ENCODE measurements at places on chromosomes 2 and 18. TPM values are rescaled to one million over a fixed set of nuclear protein-coding genes. Genes with fewer than 3 reads are reported as not detected.
A peak's percentile ranks its signal among the peaks of the same experiment; 100 is the strongest.

DNA sequence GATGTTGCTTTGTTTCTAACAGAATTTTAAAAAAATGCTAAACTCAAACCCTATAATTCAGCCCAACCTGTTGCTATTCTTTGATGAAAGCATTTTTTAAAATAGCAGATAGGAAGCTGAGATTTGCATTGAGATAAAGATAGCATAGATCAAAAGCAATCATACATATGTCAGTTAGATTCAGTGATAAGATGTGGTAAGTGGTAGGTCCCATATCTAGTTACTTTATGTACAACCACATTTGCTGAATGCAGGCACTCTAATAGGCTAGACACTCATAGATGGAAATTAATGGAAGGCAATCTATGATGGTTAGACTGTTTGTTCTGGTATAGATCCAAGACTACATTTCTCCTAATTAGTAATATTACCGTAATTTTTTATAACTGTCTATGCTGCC lies 27.2 kb upstream of the C1D start:
- H3K4me3 ChIP-seq: no peak overlapping the region
- no peak for DNase-seq
- H3K27me3 ChIP-seq: no peaks in the 10 kb centered on the region
- no peaks in the 10 kb centered on the region for H3K36me3 ChIP-seq
- peaks cover 9% of the 10 kb centered on the region for H3K4me1 ChIP-seq

DNA sequence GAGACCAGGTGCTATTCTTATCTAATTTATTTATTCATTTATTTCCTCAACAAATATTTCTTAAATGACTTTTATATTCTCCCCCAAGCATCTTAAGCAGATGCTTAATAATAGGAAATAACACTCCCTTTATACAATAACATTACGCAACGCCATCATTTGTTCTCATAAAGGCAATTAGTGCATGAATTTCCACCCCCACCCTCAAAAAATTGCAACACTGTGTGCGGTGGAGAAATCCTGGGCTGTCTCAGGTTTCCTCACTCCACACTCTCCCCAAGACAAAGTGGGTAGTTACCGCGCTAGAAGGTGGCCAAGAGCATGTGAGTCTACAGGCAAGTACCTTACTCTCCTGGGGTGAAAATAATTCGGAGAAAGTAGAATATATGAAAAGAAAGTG lies 37.0 kb upstream of the CTDP1 start:
- H3K27me3 ChIP-seq: peaks cover 3% of the 10 kb centered on the region
- H3K4me1 ChIP-seq: no peaks in the 10 kb centered on the region
- no peak for DNase-seq
- no peak overlapping the region for H3K4me3 ChIP-seq

DNA sequence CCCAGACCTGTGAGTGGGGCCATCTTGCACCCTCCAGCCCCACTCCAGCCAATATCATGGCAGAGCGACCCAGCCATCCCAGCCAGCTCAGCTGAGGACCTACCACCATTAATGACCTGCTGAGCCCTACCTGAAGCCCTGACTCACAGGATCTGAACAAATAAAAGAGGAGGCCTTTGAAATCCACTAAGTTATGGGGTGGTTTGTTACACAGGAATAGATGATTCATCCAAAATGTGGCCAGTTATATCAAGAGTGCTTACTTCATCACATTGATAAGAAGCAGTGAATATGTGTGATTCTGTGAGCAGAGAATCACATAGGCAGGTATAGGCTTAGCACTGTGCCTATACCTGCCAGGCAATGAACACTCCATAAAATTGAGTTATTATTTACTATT lies 34.7 kb upstream of the FAM124B start:
- H3K27me3 ChIP-seq: no peaks in the 10 kb centered on the region
- peaks cover 16% of the 10 kb centered on the region for H3K36me3 ChIP-seq
- peaks cover 48% of the 10 kb centered on the region for H3K4me1 ChIP-seq
- DNase-seq: no peak
- no peak overlapping the region for H3K27ac ChIP-seq

DNA sequence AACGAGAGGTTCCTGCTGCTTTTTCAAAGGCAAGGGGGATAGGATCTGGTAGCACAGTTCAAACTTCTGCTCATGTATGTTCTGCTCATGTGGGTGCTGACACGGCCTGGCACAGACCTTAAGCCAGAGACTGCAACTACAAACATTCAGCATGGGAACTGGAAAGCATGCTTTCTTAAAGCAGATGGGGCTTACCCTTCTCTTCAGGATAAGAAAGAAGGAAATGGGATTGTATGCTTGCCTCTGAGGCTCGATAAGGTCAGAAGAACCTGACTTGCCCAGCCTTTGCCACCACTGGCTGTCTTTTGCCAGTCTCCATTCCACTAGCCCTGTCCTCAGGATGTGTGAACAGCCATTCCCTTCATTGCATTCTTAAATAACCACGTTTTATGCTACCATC lies 10.7 kb downstream of the DOCK10 start:
- H3K27me3 ChIP-seq: no peaks in the 10 kb centered on the region
- no peak overlapping the region for H3K4me3 ChIP-seq
- H3K27ac ChIP-seq: no peak overlapping the region
- no peaks in the 10 kb centered on the region for H3K36me3 ChIP-seq
- H3K4me1 ChIP-seq: no peaks in the 10 kb centered on the region

The ANKRD39 gene
- total RNA-seq: 17.0 TPM

DNA sequence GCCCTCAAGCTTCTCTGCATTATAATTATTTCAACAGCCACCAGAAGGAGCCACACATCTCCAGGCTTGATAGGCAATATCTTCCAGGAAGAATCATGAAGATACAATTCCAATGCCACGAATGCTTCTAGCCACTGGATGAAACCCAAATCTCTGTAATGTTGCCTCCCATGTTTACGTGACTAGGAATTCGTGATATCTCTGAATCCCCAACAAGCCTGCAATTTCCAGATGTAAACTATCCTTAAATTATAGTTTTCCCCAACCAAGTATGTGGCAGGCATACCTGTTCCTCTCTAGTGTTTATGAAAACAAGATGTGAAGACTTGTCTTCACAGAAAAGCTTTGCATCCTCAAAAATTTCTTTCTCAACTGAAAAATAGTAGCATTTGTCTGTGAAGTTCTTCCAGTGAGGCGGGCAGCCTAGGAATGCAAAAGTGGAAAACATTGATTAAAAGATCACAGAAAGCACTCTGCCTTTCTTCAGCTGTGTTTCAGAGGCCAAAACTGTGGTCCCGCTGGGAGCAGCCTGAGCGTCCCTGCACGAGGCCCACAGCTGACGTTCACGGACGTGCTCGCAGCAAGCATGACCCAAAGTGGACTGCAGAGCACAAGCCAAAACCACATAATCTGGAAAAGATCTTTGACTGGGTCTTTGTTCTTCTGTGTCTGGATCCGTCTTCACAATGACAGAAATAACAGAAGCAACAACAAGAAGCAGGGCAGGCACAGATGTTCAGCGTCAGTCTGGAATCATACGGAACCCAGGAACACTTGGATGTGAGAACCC lies 65.1 kb upstream of the THOC1 start:
- no peak overlapping the region for H3K27ac ChIP-seq
- DNase-seq: no peak
- no peaks in the 10 kb centered on the region for H3K36me3 ChIP-seq
- H3K27me3 ChIP-seq: no peaks in the 10 kb centered on the region

DNA sequence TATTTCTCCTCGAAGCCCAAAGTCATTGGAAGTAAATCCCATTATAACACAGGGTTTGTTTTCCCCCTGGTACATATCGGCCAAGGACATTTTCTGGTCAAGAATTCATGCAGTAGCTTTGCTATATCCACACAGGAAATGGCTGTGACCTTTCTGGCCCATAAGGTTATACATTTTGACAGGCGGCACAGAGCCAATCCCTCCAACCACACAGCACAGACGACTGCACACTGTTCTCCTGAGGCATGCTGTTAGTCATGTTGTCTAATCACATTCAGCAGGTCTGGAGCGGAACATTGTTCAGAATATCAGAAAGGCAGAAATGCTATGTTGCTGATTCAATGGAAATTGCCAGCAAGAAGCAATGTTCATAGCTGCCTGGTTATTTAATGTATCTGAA lies 742.3 kb upstream of the SLC8A1 start:
- no peaks in the 10 kb centered on the region for H3K27me3 ChIP-seq
- H3K4me1 ChIP-seq: peaks cover 8% of the 10 kb centered on the region
- H3K27ac ChIP-seq: no peak overlapping the region
- DNase-seq: no peak
- no peaks in the 10 kb centered on the region for H3K36me3 ChIP-seq
- no peak overlapping the region for H3K4me3 ChIP-seq

The BMP10 gene
- total RNA-seq: not detected

DNA sequence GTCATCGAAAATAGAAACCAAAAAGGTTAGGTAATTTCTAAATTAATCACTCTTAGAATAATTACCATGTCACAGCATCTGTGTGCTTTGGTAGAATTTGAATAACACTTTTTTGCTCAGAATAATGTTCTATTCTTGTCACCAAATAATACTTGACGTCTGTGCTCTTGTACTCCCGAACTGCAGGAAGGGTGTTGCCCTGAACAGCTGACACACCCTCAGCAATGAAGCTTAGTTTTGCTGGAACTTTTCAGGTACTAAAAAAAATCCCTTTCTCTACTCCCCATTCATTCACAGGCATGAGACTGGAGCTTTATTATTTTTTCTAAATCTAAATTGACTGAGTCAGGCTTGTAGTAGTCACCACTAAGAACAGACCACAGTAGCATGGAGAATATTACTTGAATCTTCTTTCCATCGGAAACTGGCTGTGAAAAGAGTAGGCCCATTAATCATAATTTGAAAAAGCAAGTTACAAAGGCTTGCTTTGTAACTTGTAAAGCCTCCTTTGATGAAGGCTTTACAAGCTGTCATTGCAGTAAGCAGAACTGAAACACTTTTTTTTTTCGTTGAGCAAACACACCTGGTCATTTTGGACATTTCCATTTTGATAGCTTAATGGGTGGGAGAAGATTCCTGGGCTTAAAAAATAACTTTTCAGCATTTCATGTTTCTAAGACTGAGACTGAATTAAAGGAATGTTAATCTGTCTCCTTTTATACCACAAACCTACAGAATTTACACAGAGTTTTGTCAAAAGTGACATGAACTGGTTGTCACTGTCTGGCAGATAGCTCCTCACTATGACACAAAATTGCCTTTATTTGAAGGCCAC lies 70.3 kb upstream of the PELI1 start:
- no peak overlapping the region for H3K27ac ChIP-seq
- H3K4me3 ChIP-seq: no peak overlapping the region

DNA sequence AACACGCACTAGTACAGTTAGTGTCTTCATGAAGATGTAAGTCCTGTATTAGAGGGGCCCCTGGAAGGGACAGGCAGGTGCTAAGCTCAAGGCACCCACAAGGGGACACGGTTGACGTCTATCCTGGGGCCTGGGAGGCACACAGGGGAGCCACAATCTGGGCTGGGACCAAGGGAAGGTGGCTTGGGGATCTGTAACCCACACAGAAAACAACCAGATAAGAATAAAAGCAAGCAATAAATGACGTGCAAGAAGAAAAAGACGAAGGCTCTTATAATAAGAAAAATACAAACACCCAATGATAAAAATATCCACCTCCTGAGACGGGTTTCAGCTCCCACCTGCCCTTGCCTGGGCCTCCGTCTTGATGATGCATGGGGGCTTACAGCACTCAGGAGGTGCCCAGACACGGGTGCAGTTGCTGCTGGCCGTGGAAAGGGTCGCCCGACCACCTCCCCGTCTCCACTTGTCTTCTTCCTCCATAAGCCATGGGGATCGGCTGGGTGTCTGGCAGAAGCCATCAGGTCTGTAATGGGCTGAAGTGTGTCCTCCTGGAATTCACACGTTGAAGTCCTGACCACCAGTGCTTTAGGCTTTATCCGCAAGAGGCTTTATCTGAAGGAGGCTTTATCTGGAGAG lies 73.9 kb downstream of the TWIST2 start:
- no peaks in the 10 kb centered on the region for H3K27me3 ChIP-seq
- no peak overlapping the region for H3K27ac ChIP-seq
- no peak overlapping the region for H3K4me3 ChIP-seq
- no peak for DNase-seq

- H3K36me3 ChIP-seq: no peaks in the 10 kb centered on the region
- H3K27ac ChIP-seq: no peak overlapping the region
- no peak overlapping the region for H3K4me3 ChIP-seq
- H3K4me1 ChIP-seq: peaks cover 27% of the 10 kb centered on the region
- DNase-seq: peak; percentile 31
- H3K27me3 ChIP-seq: peaks cover 22% of the 10 kb centered on the region
These were observed 19.8 kb downstream of the SMIM21 start for GRCh38 chr18:75407468-75408437.

DNA sequence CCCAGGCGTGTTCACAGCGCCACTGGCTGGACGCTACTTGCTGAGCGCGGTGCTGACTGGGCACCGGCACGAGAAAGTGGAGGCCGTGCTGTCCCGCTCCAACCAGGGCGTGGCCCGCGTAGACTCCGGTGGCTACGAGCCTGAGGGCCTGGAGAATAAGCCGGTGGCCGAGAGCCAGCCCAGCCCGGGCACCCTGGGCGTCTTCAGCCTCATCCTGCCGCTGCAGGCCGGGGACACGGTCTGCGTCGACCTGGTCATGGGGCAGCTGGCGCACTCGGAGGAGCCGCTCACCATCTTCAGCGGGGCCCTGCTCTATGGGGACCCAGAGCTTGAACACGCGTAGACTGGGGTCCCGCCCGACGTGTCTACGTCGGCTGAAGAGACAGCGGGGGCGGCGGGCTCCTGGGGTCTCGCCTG lies 891 bp upstream of the KHK start:
- peak; percentile 61 for DNase-seq
- H3K27ac ChIP-seq: no peak overlapping the region
- peaks cover 23% of the 10 kb centered on the region for H3K27me3 ChIP-seq
- H3K36me3 ChIP-seq: no peaks in the 10 kb centered on the region

DNA sequence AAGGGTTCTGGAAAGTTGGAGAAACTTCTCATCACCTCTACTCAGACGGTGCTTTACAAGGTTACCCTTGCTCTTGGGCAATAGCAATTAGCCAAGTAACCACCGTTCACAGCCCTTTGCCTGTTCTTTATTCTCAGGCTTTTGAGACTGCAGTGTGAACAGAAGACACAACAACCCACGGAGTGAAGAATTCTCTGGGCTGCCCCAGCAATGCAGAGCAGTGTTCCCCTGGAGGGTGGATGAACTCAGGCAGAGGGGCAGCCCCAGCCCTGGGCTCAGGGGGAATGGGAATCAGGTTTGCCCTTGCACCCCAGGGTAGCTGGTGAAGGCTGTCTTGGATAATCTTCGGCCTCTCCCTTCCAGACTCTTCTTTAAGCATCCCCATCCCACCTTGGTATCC lies 69.1 kb downstream of the MCFD2 start:
- no peaks in the 10 kb centered on the region for H3K36me3 ChIP-seq
- DNase-seq: no peak
- H3K27me3 ChIP-seq: no peaks in the 10 kb centered on the region
- H3K4me3 ChIP-seq: no peak overlapping the region
- no peaks in the 10 kb centered on the region for H3K4me1 ChIP-seq

- no peak overlapping the region for H3K4me3 ChIP-seq
- DNase-seq: no peak
- H3K27me3 ChIP-seq: peaks cover 3% of the 10 kb centered on the region
- H3K4me1 ChIP-seq: no peaks in the 10 kb centered on the region
These were observed 826.4 kb downstream of the SOCS6 start for GRCh38 chr18:71115261-71115660.
